ENCODE measurements at places on chromosomes 5 and 9.

GRCh38 chr5:34529581-34530331, 126.4 kb upstream of the RAI14 start:
- DNase-seq = no peak

- no peak for DNase-seq
Observed at GRCh38 chr9:95040106-95040505, 277.4 kb downstream of the FANCC start.

- DNase-seq = no peak
Observed at GRCh38 chr5:69492391-69492922, at the start of gene OCLN. Gene OCLN (plus strand): TSS chr5:69492790. CDS start chr5:69504245, 11,455 bp downstream.

- DNase-seq = no peak
Observed at GRCh38 chr5:113092683-113093082, 116.1 kb downstream of the DCP2 start.

GRCh38 chr9:706606-707459, 134.7 kb upstream of the DMRT1 start:
- no peak for DNase-seq

GRCh38 chr9:121820286-121821005, 169.0 kb downstream of the DAB2IP start:
- DNase-seq = no peak

DNA sequence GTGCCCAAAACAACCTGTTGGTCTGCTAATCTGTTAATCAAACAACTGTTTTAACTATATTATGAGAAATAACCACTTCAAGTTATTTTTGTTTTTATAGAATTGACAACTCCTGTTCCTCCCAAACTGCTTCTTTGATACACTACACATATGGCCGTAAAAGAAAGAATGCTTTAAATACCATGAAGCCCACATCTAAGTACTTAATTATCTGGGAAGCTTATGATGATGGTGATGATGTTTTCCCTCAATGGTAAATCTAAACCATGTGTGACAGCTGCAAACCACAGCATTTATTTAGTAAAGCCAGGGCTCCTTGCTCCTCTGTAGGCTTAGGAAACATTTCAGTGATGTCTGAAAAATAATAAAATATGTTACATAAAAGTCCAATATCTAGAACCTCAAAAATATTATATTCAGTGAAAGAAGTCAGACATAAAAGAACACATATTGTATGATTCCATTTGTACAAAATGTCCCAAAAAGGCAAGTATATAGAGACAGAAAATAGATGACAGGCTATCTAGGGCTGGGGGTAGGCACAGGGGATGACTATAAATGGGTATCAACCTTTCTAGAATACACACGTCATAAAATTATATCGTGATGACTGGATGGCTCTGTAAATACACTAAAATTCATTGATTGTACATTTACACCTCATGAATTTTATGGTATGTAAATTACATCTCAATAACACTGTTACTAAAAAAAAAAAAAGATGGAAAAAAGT, 154.1 kb downstream of the EFNA5 start:
- no peak for DNase-seq

DNA sequence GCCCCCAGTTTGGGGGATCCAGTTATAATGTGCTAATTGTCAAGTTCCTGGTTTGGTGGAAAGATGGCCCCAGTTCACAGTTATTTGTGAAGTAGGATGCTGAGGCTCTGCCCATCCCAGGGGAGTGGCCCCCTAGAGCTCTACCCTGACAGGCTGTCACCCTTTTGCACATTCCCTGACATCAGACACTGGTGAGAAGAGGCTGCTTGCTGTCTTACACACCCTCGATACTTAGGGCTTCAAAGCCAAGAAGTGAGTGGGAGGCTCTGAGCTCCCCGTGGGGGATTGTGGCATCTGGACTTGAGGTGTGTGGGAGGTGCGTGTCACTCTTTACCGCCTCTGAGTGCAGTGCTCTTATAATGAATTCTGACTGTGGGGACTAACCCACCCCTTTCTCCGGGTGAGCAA, 168.5 kb downstream of the DOCK2 start:
- DNase-seq = no peak

- DNase-seq = no peak
Observed at GRCh38 chr5:126801992-126802294, 25.0 kb downstream of the LMNB1 start.

DNA sequence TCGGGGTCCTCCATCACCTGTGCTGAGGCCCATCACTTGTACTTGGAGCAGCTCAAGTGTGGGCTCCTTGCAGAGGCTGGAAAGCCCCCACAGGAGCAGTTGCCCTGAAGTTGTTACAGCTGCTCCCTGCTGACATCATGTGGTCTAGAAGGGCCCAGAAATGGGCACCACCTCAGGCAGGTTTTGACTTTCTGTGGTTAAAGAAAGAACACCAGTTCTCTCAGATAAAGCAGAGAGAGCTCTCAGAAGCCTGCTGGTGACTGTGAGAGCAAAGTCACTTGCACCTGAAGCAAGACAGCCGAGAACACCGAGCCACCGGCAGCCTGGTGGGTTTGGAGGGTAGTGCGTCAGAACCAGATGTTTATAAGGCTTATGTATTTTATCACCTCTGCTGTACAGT, 70.4 kb downstream of the MVB12B start:
- no peak for DNase-seq

DNA sequence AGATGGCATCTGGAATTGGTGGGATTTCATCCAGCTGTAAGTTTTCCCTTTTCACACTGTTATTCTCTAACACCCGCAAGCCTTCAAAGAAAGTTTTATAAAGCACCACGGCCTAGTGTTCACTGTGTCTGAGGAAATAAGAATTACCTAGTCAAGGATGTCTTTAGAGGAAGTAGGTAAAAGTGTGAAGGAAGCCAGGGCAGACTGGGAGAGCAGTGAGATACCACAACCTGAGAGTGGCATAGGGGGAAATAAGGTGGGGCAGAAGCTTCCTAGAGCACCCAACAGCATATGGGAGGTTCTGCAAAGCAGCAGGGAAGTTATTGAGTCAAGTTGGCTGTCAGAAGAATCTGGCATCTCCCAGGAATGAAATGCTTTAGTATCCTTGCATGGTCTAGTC, 241.2 kb downstream of the CETN3 start:
- no peak for DNase-seq

DNA sequence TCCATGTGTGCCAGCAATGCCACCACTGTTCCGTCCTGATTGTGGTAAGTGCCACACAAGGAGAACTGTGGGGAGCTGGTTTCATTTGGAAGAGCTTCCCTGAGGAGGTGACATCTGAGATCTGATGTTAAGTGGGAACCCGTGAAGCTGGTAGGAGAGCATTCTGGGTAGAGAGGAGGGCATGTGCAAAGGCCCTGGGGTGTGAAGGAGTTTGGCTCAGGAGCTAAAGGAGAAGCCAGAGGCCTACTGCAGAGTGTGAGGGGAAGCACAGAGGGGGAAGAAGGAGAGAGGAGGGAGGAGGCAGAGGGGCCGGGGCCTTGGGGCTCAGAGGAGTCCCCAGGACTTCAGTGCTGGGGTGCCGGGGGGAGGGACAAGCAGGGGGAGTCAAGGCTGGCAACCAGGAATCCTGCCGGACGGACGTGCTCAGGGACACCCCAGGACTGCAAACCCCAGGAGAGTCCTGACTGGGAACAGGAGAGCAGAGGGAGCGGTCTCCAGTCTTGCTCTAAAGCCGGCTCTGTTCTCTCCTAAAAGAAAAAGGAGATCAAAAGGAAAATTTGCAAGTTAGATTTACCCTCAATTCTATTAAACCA, 19.7 kb downstream of the C9orf50 start:
- DNase-seq = no peak

GRCh38 chr5:50655810-50656205, 10.6 kb upstream of the PARP8 start:
- DNase-seq = no peak

DNA sequence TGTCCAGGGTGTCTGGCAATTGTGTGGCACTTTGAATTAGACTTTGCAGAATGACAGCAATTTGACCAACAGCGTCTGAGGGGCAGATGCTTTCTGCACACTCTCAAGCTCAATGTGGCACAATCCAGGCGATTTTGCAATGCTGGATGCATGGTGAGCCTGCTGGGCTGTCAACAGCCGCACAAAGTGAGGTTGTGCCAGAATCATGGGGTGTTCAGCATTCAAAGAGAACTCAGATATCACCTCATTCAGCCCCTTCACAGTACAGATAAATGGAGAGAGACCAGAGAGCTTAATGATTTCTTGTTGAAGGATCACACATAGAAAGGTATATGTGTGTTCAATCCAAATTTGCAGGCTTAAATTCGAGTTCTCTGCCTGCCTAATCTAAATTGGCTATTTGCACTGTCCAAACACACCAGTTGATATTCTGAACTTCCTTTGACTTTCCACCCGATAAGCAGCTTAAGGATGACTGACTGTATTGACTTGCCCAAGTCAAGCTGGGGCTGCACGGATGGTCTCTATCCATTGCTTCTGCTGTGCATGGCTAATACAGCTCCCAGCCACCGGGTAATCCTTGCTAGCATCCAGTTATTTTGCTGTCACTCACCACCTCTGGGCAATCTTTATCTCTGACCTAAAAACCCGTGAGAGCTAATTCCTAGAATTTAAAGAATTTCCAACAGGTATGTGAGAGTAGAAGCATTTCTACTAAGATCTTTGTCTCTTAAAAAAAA, 157.9 kb upstream of the TAS2R1 start:
- no peak for DNase-seq

GRCh38 chr5:66653325-66653724, 57.1 kb downstream of the MAST4 start:
- no peak for DNase-seq

- no peak for DNase-seq
Observed at GRCh38 chr5:136209346-136209910, 16.5 kb upstream of the SMIM32 start.

DNA sequence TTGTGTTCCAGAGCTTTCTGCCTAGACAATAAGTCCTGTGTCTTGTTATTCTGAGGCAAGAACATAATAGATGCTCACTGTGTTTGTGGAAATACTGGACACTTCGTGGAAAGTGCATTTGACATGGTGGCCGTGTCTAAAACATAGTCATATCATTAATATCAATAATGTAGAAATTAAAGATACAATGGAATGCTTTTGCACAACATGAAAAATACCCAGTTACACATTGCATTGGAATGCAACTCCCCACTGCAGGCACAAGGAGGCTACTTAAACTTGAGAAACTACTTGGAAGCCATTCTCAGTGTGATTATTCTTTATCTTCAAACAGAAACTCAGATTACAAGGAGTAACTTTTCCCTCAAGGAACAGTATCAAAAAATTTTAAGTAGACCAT, 145.3 kb upstream of the ZNF462 start:
- no peak for DNase-seq

GRCh38 chr9:90680534-90680933, 37.9 kb upstream of the DIRAS2 start:
- DNase-seq = no peak

DNA sequence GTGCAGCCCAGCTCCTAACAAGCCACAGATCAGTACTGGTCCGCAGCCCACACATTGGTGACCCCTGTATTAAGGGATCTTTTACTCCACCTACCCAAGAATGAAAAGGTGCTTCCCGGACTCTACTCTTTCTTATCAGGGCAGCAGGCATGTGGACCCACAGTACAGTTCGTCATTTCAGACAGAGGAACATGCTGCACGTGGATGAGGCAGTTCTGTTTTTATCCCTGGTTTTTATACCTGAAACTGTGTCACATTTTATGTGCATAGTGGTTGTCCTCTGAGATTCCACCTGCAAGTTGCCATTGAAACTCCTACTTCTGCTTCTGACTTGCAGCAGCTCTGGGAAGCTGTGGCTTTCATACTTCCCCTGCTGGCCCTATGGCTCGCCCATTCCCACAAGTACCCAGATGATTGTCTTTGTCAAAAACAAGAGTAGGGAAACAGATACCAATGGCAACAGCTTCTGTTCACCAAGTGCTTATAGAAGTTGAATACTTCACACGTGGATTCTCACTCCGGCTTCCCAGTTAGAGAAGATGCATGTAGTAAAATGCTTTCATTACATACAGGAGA, 208.0 kb downstream of the TRIO start:
- DNase-seq = no peak

DNA sequence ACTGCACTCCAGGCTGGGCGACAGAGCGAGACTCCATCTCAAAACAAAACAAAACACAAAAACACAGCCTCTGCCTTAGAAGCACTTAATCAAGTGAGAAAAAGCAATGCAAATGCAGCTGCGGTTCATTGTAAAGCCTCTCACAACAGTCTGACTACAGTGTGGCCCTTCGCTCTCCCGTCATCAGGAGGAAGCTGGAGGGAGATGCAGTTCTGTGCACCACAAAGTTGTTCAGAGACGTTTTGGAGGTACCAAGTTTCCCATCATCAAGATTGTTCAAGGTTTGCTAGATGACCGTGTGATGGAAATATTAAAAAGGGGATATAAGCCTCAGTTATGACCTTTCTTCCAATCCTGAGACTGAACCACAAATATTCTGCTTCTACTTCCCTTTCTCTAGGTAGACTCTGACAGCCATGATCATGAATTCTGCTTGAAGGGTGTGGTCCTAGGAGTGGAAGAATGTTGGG, 40.9 kb downstream of the SEC61B start:
- DNase-seq = no peak

- no peak for DNase-seq
Observed at GRCh38 chr5:140169410-140169809, 5.6 kb upstream of the CYSTM1 start.

DNA sequence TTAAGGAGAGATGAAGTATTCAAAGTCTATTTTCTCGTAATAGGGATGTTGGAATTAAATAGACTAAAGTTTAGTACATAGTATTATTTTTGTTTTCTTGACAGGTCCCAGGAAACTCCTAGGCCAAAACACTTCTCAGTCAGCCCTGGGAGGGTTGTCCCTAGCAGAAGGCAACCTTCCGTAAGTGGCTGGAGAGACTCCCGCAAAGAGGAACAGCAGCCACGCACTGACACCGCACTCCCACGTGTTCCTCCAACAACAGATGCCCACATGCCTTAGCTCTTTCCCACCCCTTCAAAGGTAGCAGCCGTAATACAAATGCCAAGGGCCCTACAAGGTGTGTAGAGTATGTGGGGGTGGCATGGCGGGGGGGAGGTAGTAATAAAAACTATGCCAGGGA, 28.4 kb downstream of the PCDHGC5 start:
- no peak for DNase-seq

DNA sequence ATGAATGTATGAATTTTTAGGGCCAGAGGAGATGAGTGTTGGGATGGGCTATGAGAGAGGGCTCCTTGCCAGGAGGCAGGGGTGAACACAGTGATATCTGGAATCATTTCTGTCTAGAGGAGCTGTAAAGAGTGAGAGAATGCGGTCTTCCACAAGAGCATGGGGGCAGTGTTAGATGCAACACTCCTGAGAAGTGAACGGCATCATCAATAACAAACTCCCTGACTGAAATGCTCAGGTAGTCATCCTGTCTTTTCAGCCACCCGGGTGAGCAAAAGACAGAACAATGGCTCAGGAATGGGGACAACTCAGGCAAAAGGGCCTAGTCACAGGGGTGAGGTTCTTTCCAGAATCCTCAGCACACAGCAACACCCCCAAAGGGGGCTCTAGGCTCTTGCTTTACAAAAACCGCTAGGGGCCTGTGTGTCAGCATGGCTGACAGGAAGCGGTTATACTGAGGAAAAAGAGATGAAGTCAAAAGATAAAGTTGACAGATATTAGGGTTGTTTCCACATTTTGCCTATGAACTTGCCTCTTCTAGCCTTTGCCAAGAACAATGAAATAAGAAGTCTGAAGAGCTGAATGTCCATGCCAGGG, 104.6 kb upstream of the LRRTM2 start:
- no peak for DNase-seq
